ENCODE measurements at places on chromosomes 4 and X.

- DNase-seq = no peak
These were observed 132.3 kb upstream of the VCX3A start for GRCh38 chrX:6667048-6667768.

- DNase-seq = no peak
These were observed 548 bp downstream of the TLR1 start for GRCh38 chr4:38803833-38804653.

GRCh38 chr4:41069257-41069656, 145.1 kb downstream of the APBB2 start:
- no peak for DNase-seq

DNA sequence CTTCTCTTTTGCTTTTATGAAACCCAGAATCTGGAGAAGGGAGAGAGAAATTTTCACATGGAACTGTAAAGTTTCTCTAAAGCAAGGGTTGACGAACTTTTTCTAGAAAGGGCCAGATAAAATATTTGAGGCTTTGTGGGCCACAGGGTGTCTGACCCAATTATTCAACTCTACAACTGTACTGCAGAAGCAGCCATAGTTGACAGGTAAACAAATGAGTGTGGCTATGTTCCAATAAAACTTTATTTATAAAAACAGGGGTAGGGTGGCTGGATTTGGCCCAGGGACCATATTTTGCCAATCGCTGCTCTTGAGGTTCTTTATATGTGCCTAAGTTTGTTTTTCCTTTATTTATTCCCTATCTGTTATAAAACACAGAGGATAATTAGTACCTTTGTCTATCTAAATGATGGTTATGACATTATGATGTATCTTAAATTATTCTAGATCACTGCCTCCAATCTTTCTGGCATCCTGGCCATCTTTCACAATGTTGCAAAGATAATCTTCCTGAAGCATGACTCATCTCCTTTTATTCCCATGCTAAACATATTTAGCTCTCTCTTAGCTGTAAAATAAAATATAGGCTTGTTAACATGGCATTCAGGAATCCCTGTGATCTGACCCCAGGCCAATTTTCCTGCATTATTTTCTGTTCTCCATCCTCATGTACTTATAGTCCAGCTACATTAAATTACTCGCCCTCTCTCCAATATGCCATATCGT, 106.8 kb upstream of the CBLL2 start:
- DNase-seq = no peak

GRCh38 chr4:58935332-58935731, 1825.1 kb upstream of the IGFBP7 start:
- no peak for DNase-seq

DNA sequence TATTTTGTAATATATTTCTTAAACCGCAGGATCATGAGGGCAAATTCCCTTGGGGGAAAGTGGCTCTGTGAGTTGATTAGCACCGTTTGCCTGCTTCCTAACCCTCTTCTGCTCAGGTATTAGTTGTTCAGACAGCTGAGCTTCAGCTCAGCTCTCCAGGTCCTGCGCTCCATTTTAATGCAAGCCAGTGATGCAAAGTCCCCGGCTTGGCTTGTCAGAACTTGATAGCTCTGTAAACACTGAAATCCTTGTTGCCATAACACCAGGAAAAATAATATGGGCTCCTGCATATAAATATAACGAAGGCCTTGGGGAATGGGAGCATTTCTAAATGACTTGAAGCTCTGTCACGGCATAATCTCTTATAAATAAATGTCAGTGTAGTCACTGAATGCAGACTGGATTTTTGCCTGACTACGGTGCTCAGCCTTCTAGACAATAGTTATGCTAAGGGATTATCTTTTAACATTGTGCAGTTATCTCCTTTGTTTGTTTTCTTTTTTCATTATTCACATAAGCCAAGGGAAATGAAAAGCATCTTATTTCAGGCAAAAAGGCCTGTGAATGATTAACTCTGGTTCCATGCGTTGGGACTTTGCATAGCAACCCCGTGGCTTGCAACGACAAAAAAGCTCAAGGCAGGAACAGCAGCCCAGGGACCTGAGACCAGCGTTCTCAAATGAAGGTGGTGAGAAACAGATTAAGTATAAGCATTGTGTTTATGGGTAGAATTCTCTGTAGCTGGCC, 253.2 kb downstream of the SPRY1 start:
- no peak for DNase-seq

DNA sequence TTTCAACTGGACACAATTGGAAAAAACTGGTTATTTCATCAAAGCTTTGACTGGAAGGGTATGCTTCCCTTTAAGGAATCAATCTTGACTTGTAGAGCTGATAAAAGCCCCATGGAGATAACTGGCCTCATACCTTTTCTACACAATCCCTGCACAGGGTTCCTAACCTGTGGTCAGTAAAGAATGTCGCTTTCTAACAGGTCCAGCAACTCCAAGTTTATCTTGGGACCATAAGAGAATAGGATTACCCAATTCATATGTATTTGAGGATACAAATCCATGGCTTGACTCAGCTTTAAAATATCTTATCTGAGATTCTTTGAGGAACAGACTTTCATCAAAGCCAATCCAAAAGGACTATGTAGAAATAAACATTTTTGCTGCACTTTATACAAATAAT, 1399.8 kb upstream of the PABPC4L start:
- no peak for DNase-seq

DNA sequence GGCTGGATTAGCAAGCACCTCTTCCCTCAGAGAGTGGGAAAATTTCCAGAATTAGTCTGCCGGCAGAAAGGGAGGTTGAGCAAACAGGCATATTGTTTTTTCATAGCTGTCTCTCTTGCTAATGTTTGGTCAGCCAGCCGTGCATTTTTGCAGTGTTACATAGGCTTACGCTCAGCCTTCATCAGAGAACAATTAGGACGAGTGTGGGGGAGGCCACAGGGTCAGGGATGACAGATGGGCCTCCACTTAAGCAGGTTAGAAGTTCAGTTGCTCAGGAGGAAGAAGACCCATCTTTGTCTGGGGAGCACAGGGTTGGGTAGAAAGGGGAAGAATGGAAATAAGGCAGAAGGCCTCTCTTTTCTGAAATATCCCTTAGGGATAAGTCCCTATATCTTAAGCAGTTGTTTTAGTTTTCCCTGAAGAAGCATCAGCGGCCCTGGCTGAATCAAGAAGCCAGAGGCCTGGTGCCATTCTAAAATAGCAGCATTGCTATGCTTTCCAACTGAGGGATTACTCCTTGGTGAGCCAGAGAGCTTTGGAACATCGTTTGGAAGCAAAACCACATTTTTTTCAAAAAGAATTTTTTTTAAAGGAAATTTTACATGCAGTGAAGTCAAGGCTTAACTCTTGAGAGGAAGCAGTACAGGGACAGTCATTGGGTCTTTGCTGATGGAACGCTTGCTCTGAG, 118.8 kb downstream of the SMIM20 start:
- DNase-seq = no peak

DNA sequence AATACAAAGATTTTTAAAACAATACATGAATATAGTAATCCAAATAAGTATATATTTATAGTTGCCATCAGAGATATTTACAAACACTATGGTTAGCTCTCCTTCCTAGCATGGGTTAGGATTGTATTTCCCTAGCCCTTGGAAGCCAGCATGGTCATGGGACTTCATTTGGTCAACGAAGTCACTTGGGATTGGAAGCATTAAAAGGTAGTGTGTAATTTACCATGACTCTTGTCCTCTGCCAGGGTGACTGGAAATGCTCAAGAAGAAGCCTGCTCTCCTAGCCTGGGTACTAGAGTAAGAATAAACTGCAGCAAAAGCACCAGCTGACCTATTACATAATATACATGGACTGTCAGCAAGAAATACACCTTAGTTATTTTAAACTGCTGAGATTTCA, 102.9 kb downstream of the COL25A1 start:
- DNase-seq = no peak

DNA sequence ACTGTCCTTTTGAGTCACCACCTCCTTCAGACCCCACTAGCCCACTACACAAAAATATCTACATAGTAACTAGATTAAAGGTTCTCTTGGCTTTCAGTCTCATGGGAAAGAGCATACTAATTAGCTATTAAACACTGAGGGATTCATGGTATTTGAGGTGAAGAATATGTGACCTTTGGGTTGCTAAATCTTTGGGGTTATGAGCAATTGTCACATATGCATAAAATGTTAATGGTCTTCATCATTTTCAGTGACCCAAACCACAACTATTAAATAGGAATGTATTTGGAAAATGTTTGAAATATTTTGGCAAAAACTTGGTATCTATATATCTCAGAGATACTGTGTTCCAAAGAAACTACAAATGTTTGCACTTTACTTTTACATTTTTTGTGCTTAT, 365.1 kb downstream of the MAGEB5 start:
- no peak for DNase-seq

DNA sequence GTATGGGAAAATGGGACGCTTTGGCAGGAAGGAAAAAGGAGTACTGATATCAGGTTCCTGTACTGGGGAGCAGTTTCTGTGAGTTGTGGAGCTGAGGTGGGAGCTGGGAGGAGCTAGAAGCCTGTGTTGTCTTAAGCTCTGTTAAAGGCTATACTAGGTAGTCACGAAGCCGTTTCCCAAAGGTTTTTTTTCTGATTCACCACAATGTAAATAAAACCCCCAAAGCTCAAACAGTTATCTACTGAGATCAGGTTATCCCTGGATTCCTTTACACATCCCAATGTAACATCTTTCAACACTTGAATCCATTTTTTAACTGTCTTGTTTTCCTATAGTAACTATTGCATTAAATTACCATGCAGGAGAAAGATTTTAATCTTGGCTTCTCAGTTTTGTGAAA, 297.4 kb upstream of the SFRP2 start:
- DNase-seq = no peak

DNA sequence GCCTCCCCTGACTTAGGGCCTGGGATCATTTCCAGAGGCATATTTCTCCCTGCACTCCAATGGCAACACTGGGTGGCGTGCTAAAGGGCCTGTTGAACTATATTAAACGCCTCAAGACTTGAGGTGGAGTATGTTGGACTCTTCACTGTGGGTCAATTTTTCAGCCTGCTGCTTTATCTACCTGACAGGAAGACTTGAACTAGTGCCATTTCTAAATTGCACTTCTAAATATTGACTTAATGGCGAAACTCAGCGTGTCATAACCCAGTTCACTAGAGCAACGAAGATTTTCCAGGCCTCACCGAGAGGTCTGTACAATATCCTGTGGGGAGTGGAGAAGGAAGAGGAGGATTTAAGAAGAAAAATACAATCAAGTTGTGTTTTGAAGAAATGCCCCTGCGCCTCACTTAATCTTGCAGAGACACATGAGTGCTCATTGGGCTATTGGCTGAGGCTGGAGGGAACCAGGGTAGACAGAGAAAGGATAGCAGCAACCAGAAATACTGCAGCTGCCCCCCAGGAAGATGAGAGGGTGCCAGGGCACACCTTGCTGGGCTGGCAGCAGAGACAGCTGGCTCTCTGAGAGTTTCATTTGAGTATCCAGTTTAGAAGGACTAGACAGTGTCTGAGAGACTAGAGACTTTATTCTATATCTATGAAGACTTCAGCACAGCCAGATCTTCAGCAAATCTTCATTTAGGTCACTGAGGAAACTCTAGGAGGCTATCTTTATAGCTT, 67.4 kb downstream of the ENPP6 start:
- DNase-seq = no peak

DNA sequence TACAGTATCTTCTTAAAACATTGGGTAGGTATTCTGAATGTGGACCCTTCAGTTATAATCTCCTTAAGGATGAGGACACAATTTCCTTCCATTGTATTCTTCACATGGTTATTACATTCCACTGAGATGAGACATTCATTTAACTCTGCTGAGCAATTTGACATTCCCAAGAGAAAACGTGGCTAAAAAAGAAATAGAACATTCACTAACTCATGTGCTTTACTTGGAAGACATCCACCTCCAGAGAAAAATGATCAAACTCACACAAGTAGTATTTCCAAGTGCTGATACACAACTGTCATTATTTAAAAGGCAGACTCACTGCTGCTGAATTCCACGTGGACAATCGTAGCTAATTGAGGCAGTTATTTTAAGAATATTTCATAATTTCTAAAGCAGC, 227.9 kb upstream of the ANKRD50 start:
- DNase-seq = no peak

DNA sequence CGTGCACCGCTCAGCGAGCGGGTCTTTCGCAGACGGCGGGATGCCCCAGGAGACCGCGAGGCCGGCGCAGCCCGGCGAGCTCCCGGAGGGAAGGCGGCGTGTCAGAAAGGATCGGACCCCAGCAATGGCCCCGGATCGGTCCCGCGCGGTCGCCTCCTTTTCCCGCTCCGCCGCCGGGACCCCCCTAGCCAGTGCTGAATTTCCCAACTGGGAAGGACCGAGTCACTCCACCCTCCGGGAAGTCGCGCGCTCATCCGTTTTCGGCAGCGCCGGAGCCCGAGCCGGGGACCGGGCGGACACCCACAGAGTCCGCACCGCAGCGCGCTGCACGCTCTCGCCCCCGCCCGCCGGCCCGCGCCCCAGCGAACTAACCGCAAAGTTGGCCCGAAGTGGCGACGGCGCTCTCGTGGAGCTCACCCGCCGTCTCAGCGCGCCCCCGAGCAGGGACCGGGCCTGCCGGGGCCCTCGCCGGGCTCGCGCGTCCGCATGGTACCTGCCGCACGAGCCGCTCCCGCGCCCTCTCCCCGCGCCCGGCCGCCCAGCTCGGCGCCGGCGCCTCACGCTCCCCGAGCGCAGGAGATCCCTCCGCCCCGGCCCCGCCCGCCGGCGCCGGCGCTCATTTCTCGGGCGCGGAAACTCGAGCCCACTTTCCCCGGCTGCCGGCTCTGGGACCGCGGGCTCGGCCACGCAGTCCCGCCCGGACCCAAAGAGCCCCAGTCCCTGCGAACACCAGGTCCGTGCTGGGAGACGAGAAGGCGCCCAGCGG, at the start of gene FAT1:
Gene FAT1, minus strand, starts transcription at position 565 of the 766 bp plus-strand sequence. CDS start 14,029 bp downstream, outside the sequence.
- DNase-seq = peak; percentile 41

DNA sequence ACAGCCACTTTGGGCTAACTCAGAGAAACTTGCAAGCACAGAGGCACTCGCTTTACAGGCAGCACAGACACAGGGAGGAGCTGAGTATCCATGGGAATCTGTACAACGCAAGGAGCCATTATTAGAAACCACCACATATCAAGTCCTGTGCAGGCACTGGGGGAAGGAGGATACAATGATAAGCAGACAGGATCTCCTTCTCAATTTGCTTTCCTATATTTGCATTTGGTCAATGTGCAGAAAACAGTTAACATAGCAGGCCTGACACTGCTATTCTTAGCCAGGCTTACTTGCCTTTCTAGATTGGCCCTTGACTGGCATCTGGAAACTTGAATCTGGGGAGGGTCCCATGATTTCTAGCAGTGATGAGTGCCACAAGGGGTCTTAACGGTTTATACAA, 65.8 kb downstream of the TEC start:
- no peak for DNase-seq

DNA sequence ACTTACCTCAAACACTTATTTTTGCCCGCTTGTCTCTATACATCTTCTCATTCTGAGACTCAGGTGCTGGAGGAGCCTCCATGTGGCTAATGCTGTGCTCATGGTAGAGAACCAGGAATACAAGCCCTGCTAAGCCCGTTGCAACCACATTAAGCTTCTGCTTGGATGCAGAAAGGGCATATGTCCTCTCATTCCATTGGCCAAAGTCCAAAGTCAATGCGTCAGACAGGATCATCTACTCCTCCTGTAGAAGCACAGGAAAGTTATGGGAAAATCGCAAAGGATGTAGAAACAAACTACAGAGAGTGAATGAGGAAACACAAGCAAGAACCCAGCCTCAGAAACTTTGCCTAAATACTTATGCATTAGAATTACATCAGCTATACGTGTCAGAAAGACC, 124.5 kb upstream of the AGA start:
- DNase-seq = no peak

- no peak for DNase-seq
These were observed 25.6 kb upstream of the TBC1D19 start for GRCh38 chr4:26558166-26558895.

- DNase-seq = no peak
These were observed 43.1 kb downstream of the CXXC4 start for GRCh38 chr4:104451573-104451972.
